ENCODE measurements at places on chromosomes 1 and 21.

GRCh38 chr1:82197606-82198005 lies 396.9 kb downstream of the ADGRL2 start:
- no peak for DNase-seq

GRCh38 chr1:32743380-32744070 lies 41.0 kb upstream of the SYNC start:
- DNase-seq, result no peak

- no peak for DNase-seq
Measured at GRCh38 chr1:95723346-95723745, 489.3 kb downstream of the RWDD3 start.

DNA sequence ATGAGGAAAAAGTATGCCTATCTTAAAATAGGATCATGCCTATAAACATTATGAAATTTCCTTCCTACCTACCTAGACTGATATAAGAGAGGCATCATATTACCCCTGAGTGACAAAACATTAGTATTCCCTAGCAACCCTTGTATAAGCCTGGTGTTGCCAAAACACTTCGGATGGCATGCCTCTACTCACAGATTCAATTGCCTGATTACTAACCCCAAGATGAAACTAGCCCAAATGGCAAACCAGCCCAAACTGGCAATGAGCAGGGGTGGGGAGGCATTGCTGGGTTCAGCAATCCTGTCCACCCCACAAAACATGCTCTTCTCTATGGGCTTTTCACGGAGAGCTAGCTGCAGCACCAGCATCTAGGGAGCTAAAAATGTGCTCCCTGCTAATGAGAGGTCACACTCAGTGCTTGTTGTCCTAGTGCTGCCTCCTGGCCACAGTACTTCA lies 13.9 kb downstream of the PALMD start:
- no peak for DNase-seq

- DNase-seq, result no peak
Measured at GRCh38 chr1:102234753-102235359, 238.1 kb upstream of the OLFM3 start.

DNA sequence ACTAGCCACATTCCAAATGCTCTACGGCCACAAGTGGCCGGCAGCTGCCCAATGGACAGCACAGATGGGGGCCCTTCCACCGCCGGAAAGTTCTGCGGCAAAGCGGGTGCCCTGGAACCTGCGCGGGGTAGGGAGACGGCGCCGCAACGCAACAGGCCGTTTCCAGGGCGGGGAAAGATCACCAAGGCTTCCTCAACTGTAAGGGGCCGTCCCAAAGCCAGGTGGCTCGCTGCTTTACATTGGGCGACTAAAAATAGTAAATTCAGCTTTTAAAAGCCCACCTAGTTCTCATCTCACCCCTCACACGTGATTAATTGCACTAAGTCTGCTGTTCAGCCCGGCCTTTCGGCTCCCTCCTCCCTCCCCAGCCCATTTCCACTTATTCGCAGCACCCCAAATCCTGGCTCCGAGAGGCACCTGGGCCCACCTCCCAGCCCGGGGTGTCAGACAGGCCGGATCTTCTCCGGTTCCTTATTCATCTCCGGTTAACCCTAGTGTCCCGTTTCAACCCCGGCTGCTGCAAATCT lies 643 bp downstream of the CFAP298 start:
- DNase-seq, result no peak

- DNase-seq, result no peak
Measured at GRCh38 chr1:24343412-24344089, 24.4 kb downstream of the GRHL3 start.

DNA sequence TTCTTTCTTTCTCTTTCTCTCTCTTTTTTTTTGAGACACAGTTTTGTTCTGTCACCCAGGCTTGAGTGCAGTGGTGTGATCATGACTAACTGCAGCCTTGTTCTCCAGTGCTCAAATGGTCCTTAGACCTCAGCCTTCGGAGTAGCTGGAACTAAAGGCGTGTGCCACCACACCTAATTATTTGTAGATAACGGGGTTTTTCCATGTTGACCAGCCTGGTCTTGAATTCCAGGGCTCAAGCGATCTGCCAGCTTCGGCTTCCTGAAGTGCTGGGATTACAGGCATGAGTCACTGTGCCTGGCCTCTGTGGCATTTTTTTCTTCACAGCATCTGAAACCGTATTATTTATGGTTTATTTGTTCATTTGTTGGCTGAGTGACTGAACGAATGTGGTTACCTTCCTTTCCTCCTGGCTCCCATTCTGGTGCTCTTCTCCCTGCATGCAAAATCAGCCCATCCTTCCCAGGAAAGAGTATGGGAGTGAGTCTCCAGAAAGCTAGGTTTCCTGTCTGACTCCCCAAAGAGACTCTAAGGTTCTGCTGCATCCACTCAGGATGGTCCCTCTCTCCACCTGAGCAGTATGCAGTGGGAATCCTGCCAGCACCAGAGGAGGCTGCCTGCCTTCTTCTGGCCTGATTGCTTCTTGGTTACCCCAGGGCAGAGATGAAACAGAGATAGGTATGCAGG lies 155.0 kb upstream of the BEND5 start:
- DNase-seq, result no peak

DNA sequence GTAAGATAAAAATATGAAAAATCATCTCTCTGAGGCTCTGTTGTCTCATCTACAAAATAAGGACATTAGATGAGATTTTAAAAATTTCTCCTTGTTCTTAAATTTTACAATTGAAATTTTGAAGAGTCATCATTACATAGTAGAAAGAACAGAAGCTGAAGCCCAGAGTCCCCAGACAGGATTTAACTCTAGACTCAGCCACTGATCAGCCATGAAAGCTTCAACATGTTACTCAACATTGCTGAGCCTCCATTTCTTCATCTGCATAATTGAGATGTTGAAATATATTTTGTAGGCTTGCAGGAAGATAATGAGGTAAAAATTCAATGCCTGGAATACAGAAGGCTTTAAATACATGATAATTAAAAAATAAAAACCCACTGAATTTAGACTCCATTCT lies 633.3 kb downstream of the LMO4 start:
- DNase-seq, result no peak

DNA sequence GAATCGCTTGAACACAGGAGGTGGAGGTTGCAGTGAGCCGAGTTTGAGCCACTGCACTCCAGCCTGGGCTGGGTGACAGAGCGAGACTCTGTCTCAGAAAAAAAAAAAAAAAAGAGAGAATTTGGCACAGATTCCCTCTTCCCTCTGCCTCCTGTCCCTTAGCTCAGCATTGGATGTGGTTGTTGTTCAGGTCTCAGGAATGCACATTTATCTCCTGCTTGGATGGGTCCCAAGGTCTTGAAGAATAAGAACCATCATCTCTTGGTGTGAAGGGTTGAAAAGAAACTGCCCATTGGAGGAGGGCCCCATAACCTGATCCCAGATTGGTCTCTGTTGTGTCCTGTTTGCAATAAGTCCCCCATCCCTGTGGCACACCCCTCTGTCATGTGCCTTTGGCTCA lies 34.9 kb downstream of the UBIAD1 start:
- no peak for DNase-seq

DNA sequence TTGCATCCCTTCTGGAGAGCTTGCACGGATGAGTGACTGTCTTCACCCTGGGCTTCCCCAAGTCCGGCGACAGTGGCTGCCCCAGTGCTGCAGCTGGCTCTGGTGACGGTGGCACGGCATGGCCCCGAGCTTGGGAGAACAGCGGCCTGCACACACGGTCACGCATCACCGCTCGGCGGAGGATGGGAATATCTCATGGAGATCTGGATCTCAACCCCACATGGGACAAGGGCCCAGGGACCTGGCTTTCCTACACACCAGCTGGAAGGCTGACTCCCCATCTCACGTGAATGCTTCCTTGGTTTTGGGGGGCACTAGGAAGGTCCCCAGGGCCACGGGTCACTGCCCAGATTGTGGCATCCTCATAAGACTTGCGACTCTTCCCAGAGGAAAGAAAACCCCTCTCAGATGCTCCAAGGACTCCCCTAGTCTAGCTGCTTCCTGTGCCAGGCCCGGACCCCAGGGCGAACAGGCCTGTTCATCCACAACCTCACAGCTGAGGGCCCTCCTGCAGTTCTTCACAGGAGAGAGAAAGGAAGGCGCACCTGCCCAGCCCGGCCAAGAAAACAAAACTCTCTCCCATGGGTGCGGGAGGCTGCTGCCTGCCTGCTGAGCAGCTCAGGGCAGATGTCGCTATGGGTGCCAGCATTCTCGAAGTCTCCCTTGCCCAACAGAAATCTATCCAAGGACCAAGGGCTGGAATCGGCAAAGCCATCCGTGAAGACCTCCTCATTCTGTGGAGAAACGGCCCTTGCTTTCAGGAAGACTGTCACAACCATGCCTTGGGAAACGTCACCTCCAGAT lies 9.9 kb downstream of the CFAP410 start:
- DNase-seq, result no peak

DNA sequence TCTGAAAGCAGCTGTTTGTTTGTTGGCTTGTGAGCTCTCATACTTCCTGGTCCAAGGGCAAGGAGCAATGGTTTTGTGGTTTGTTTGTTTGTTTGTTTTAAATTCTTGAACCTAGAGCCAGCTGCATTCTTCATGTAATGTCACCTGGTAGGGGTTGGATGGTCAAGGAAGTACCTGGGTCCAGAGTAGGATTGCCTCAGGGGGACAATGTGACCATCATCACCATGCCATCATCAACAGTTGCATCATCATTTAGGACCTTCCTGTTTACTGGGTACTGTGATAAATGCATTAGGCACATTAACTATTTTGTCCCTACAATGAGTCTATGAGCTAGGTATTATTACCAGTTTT lies 14.7 kb upstream of the MYOG start:
- DNase-seq, result no peak

- no peak for DNase-seq
Measured at GRCh38 chr1:55012661-55013060, 13.9 kb downstream of the BSND start.

- DNase-seq, result no peak
Measured at GRCh38 chr21:29504751-29505321, 206.1 kb downstream of the BACH1 start.

DNA sequence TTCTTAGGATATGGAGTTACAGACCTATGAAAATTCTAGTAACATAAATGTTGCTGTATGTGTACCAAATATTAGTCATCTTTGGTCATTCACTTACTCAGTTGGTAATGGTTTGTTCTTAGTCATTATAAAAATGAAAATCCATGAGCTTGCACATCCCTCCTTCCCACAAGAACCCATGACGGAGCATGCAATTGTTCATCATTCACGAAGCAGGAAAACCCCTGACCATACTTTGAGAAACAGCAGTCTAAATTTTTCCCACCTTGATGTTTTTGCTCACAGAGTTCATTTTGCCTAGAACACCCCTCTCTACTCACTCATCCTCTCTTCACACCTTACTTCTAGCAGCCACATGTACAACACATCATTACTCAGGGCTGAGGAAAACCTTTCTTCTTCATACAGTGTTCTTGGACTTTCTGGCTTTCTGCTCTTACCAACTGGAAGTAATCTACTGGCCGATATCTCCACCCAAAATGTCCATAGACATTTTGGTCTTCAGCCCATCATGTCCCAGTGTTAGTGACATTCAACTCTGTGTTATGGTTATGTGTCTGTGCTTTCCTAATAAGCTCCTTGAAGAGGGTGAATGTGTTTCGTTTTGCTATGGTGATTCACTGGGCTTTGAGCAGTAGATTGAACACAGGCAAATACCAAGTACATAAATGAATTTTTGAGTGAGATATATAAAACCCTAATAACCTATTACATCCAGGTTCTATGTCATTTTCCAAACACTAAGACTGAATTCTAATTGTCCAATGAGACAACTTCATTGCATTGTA lies 189.9 kb downstream of the ZC3H11B start:
- no peak for DNase-seq

- no peak for DNase-seq
Measured at GRCh38 chr1:17704176-17704575, 51.0 kb upstream of the ACTL8 start.

GRCh38 chr1:205456383-205456867 lies 580 bp upstream of the BLACAT1 start:
- no peak for DNase-seq

DNA sequence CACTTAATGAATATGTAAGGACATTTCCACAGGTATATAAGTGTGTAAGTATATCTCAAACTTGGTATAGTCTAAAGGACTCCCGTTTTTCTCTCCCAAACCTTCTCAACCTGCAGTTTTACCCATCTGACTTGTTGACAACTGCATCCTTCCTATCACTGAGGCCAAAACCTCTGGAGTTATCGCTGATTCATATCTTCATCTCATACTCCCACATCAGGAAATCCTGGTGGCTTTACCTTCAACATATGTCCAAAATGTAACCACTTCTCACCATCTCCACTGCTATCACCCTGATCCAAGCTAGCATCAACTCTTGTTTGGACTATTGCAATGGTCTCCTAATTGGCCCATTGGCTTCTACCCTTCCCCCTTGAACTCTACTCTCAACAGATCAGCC lies 30.4 kb downstream of the SLAMF6 start:
- DNase-seq, result no peak

DNA sequence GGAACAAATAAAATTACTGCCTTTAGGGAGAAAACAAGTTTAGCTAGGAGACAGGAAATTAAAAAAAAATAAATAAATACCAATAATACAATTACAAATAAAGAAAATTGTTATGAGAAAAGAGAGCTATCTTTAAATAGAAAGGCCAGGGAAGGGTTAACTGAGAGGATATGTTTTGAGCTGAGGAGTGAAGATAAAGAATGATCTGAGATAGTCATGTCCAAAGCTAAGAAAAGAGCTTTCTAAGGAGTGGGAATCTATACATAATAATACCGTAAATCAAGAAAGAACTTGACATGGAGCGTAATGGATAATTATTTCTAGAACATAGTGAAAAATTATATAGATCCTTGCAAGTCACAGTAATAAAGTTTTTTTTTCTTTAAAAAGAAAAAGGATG lies 176.5 kb downstream of the NCAM2 start:
- no peak for DNase-seq
